ENCODE measurements at places on chromosomes 5 and 9.

DNA sequence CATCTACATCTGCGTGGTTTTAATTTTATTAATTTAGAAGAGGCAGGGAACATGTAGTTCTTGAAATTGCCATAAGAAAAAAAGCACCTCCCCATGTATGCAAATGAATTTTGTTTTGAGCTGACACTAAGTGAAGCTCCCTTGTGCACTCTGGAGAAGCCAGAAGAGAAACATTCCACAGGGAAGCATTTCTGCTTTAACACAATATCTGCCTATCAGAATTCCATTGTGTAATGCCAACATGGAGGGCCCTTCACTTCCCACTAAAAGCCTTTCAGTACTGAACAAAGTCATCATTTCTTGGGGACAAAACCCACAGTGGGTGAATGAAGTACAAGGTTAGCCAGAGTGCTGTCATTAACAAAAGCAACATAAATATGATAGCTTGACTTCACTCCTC lies 59.7 kb downstream of the PRELID2 start:
- DNase-seq: no peak

DNA sequence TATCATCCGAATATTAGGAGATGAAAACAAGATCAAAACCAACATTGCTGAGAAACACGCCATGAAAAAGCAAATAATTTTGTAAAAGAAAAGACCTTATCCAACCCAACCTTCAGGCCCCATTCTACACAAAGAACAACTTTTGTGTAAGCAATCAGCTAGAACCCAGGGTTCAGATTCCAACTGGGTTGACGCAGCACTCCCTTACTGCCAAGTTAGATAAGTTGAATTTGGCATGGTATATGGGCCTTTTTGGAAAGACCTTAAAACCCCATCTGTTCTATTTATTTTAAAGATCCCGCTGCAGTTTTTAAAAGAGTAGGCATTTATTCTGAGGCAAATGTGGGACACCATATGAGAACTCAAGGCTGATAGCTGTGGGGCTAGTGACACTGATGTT lies 2033.8 kb upstream of the WWC1 start:
- no peak for DNase-seq

GRCh38 chr9:85425153-85425611 lies 316.6 kb downstream of the AGTPBP1 start:
- DNase-seq: peak; percentile 9

GRCh38 chr5:65873181-65873750 lies 53.1 kb upstream of the ERBIN start:
- no peak for DNase-seq

- no peak for DNase-seq
These were observed 2.4 kb upstream of the IL7R start for GRCh38 chr5:35854248-35854647.

DNA sequence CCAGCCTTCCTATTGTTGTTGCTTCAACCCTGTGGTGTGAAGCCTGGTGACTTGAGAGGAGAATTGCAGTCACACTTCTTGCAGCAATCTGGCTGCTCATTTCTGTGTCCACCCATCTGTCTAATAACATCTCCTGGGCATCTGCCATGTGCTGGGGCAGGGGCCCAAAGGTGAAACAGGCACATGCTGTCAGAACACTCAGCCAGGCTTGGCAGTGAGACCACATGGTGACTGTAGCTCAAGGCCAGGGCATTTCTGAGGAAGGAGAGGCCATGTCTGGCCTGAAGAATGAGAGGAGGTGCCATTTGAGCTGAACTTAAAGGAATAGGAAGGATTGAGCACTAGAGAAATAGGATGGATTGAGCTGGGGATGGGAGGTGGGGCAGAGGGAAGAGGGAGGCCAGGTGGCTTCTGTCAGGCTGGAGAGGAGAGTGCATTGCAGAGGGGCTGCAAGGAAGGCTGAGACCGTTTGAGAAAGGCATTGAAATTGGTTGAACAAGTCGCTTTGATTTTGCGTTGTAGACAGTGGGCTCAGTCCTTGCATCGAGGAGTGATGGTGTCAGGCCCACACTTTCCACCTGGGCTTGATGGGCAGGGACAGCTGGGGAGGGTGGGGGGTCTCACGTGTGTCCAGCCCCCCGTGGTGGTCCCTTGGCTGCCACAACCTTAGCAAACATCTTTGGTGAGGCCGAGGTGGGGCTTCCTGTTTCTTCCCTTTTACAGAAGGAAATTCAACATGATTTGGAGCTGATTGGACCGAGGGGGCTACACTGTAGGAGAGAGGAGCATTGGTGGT lies 222.4 kb downstream of the CACNA1B start:
- DNase-seq: no peak

DNA sequence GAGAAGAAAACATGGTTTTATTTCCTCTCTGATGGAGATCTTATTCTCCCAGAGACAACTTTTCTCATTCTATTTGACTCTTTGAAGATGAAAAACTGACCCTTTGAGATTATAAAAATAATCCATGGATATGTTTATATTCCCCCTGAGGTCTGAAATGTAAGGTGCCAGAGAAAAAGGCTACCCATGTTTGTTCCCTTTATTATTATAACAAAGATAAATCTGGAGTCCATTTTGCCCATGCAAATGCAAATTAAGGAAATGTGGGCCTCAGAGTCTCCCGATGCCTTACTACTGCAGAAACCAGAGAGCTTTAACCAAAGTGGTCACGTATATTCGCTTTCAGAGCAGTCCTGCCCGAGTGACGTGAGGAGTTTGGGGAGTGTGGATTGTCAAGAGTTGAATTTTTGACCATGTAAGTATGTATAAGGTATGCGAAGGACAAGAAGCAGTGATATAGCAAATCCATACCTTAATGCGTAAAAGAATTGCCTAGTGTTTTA lies 312.5 kb downstream of the RASEF start:
- no peak for DNase-seq

- DNase-seq: no peak
These were observed 5.8 kb downstream of the ANKDD1B start for GRCh38 chr5:75616971-75617621.

- no peak for DNase-seq
These were observed 388 bp downstream of the ANKS6 start for GRCh38 chr9:98795970-98796363.

GRCh38 chr5:169299663-169300467 lies 1.1 kb downstream of the SLIT3 start:
- no peak for DNase-seq

- no peak for DNase-seq
These were observed 1.6 kb downstream of the FBLL1 start for GRCh38 chr5:168530621-168531150.

Measured in stimulated activated CD8-positive, alpha-beta memory T cell treated with anti-CD3 and anti-CD28 coated beads, Interleukin-4, amount 100 ng/mL, for 1 hour (primary cell).